Stimulated activated CD8-positive, alpha-beta memory T cell treated with anti-CD3 and anti-CD28 coated beads, Interleukin-2, amount 100 ng/mL, for 48 hours (primary cell): ENCODE measurements at places on chromosomes 5 and 9.

- no peak for DNase-seq
These were observed 77.8 kb upstream of the CCDC112 start for GRCh38 chr5:115374057-115374775.

DNA sequence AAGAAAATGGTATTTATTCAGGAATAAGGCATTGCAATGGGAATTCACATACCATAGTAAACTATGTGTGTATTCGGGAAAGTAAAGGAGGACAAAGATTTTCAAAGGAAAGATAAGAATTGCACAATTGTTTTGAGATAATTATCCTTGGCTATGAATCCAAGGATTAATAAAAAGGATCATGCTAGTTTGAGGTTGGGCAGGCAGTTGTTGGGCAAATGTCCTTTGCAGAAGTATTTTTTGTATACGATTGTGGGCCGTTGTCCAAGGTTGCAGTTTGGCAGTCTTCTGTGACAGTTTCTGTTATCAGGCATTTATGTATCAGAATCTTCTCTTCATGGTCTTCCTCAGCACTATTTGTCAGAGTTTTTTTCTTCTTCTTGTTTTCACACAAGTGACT lies 10.6 kb upstream of the UBAP2 start:
- no peak for DNase-seq

DNA sequence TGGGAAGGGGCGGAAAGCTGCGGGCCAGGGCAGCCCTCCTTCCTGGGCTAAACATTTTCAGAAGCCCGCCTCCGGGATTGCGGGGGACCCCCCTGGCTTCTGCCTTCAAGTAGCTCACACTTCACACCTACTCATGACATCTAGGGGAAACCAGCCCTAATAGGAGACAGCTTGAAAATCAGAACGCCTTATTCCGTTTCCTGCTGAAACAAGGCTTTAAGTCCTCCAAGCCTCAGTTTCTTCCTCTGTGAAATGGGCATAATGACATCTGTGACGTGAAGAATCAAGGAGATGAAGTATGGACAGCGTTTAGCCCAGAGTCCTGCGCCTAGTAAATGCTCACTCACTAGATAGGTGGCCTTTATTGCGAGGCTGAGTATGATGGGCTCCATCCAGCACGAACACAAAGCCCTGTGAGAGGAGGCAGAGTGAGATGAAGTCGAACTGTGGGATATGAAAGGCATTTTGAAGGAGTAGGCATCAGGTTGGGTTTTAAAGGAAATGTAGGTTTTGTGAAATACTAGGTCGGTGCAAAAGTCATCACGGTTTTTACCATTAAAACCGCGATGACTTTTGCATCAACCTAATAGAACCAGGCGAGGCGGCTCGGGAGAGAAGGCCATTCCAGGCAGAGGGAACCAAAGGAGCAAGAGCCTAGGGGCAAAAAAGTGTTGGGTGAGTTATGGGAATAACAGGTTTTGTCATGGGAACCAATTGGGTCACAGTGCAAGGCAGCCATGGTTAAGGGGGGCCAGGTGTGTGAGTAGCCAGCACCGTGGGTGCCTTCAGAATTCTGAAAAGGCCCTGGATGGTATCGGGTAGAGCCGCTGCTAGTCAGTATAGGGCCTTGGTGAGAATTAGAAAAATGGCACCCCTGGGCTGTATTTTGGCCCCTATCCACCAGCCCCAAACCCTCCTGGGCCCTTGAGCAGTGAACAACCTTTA lies 1.0 kb upstream of the TSC1 start:
- DNase-seq = no peak

GRCh38 chr5:168710706-168711105 lies 131.5 kb upstream of the PANK3 start:
- DNase-seq = no peak

GRCh38 chr9:72354704-72355103 lies 10.3 kb downstream of the ZFAND5 start:
- DNase-seq = no peak

DNA sequence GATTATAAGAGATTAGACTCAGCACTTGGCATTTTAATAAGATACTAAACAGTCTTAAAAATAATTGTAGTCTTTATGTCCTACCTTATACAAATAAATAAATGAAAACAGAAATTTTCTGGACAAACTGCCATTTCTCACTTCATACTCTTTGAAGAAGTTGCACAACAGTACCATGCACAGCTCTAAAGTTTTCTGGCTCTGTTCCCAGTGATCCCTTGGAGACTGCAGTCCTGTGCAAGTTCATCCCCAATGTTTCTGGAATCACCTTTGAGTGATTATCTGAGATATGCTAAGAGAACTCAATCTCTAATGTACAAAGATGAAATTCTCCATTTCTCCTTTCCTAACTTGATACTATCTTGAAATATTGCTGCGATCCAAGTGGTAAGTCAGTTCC lies 330.4 kb upstream of the EDIL3 start:
- DNase-seq = no peak
